Activated CD4-positive, alpha-beta T cell treated with anti-CD3 and anti-CD28 coated beads for 36 hours (primary cell): ENCODE measurements at places on chromosomes 12 and 14. TPM values are rescaled to one million over a fixed set of nuclear protein-coding genes. Genes with fewer than 3 reads are reported as not detected.
A peak's percentile ranks its signal among the peaks of the same experiment; 100 is the strongest.

Gene NANOG
- not detected for total RNA-seq

Gene IGF1
- not detected for total RNA-seq

Gene CCDC177
- total RNA-seq = not detected

Gene BMAL2
- 10.9 TPM for total RNA-seq

Gene NXPH4
- total RNA-seq = 0.41 TPM

Gene TAS2R9
- total RNA-seq = not detected

Gene SERPINA10
- not detected for total RNA-seq

Gene IL31
- total RNA-seq = 4.0 TPM

DNA sequence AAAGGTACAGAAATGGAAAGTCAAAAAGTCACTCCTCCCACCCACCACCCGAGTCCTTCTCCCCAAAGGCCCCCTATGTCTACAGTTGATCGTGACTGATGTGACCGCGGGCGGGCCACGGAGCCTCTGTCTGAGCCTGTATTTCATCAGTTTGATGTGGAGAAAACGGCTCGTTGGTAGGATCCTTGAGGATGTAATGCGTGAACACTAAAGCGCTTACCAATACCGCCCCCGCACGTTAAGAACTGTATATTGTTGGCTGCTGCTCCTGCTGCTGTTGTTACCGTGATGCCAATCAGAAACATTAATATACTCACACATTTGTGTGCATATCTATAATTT, 24.6 kb upstream of the UBC start:
- H3K27me3 ChIP-seq = no peaks in the 10 kb centered on the region
- no peak overlapping the region for H3K4me3 ChIP-seq
- no peaks in the 10 kb centered on the region for H3K36me3 ChIP-seq
- DNase-seq = peak; percentile 80

DNA sequence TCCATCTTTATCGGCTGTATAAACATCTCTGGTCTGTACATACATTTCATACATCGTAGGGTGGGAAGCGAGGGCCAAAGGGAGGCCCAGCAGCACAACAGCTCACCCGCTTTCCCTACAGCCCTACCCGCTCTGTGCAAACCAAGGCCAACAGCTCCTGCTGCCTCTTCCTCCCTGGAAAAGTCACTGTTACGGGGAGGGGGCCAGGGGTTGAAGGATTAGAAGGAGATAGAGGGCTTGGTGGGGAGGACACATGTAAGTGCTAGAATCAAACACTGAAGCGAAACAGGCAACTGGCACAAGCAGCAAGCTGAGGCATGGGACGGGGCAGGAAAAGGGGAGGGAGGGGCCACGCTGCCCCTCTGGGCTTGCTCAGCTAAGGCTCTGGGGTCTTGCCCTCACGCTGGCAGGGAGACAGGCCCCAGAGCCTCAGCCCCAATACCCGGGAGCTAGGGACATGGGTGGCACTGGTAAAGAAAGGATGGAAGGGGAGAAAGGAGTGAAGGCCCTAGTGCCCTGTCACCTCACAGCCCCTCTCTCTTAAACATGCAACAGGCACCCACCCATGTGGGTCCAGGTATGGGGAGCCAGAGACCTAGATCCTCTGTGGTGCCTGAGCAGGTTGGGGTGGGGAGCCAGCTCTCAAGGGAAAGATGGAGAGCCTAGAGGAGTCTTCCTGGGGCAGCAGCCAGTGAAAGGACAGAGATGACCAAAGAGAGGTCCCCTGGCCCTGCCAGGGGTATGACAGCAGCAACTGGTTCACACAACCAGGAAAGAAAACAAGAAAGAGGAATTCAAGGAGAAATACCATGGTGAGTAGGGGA, 14.4 kb downstream of the SPRYD3 start:
- DNase-seq = no peak
- peak overlapping the region; percentile 3 for H3K27ac ChIP-seq
- peaks cover 7% of the 10 kb centered on the region for H3K4me1 ChIP-seq
- peaks cover 20% of the 10 kb centered on the region for H3K36me3 ChIP-seq
- no peak overlapping the region for H3K4me3 ChIP-seq

GRCh38 chr12:108133482-108133881, 4.4 kb downstream of the WSCD2 start:
- no peak overlapping the region for H3K27ac ChIP-seq

- H3K27me3 ChIP-seq = no peaks in the 10 kb centered on the region
- H3K4me3 ChIP-seq = no peak overlapping the region
- no peak overlapping the region for H3K27ac ChIP-seq
- no peaks in the 10 kb centered on the region for H3K36me3 ChIP-seq
- no peak for DNase-seq
Measured at GRCh38 chr12:80589077-80589476, 118.4 kb upstream of the MYF6 start.

DNA sequence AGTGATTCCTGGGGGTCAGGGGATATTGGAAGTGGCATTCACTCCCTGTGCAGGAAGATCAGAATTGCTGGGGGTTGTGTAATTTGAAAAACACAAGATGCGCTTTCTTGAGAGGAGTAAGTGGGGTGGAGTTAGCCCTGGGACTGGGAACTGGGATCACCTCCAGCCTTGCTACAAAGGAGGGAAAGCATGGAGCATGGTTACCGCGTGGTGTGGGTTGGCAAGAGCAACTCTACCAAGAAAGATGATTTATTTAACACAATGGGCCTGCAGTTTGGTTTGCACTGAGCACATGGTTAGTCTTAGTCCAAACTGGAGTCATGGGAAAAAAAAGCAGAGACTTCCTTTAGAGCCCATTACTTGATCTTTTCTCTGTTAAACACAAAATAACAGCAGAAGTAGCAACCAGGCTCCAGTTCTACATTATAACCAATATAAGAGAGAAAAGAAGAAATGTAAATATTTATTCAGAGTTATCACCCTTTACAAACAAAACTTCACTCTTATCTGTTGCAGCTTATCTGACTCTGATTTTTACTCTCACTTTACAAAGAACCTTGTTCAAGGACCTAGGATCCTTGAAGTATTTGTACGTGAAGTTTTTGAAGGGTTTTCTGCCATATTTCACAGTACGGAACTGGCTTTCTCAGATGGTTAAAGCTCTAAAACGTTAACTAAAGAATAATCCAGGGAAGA, 2.1 kb upstream of the NIN start:
- H3K4me3 ChIP-seq = no peak overlapping the region
- H3K27ac ChIP-seq = no peak overlapping the region
- H3K36me3 ChIP-seq = peaks cover under 1% of the 10 kb centered on the region
- H3K4me1 ChIP-seq = peaks cover 47% of the 10 kb centered on the region

- no peaks in the 10 kb centered on the region for H3K27me3 ChIP-seq
- no peak within 1 kb of the TSS for H3K27ac ChIP-seq
- H3K36me3 ChIP-seq = peaks cover 3% of the 10 kb centered on the region
- H3K4me1 ChIP-seq = peaks cover 11% of the 10 kb centered on the region
- no peak for DNase-seq
Measured at GRCh38 chr12:102197789-102198188, at the start of gene PMCH. TSS of gene PMCH (minus strand) at chr12:102197833. CDS start at chr12:102197770, 63 bp downstream.

DNA sequence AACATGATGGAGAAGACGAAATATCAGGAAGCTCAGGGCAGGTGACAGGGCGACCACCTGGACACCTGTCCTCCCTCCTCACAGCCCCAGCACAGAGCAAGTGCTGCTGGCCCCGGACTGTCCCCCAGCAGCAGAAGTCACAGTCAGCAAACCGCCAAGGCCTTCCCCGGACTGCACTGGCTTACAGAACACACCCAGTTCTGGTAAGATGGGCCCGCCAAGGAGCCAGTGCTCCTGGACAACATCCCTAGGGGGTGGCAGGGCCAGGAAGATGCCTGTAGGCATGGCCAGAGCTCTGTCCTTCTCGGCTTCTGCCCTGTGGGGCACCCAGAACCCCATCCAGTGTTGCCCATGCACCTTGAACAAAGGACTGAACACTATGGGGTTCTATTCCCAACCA, 77.9 kb downstream of the BCL11B start:
- H3K4me3 ChIP-seq = peak overlapping the region; percentile 79
- peaks cover 69% of the 10 kb centered on the region for H3K36me3 ChIP-seq
- no peaks in the 10 kb centered on the region for H3K27me3 ChIP-seq
- DNase-seq = no peak

DNA sequence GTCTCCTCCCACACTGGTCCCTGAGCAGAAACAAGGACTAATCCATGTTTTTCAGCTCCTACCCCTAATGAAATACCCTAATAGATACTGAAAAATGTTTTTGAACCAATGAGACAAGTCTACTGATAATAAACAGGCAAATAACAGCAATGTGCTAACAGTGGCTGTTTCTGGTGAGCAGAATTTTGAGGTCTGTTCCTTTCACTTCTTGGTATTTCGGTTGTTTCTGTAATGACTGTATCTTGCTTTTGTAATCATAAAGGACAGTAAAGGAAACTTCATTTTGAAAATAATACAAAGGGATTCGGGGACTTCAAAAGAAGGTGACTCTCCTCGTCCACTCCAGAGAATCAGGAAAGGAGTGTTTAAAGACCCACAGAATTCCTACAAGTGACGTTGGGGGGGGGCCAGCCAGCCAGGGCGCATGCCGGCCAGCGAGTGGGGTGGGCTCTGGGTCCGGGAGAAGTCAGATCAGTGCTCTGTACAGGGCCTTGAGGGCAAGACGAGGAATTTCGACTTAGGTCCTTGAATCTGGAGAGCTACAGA, 1.1 kb upstream of the CD9 start:
- DNase-seq = no peak
- H3K4me1 ChIP-seq = peaks cover 18% of the 10 kb centered on the region
- H3K4me3 ChIP-seq = peak overlapping the region; percentile 11
- peaks cover 32% of the 10 kb centered on the region for H3K27me3 ChIP-seq

DNA sequence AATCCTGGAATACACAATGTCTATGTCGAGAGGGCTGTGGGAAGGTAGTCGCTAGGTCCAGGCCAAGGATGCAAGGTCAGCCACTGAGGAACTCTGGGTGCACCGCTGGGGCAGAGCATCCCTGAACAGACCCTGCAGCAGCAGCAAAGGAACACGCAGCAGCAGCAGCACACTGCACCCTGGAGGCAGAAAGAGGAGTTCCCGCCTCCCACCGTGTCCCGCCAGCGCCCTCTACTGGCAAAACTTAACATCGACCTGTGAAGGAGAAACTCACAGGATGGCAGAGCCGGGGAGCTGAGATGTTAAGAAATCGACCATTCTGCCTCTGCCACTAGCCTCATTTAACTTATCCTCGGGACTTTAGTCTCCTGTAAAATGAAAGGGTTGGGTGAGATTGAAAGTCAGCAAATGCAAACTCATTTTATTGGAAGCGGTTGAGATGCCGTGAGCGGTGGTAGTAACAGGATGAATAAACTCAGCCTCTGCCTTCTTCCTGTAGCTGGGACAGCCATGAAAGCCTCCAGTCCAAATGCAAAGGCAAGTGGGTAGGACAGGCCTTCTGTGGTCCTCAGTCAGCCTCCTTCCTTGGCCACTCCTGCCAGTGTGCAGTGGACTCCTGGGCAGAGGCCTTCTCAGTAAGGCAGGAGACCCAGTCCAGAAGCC, 45.6 kb downstream of the STAB2 start:
- no peaks in the 10 kb centered on the region for H3K27me3 ChIP-seq
- H3K36me3 ChIP-seq = no peaks in the 10 kb centered on the region
- H3K27ac ChIP-seq = no peak overlapping the region
- H3K4me1 ChIP-seq = no peaks in the 10 kb centered on the region

DNA sequence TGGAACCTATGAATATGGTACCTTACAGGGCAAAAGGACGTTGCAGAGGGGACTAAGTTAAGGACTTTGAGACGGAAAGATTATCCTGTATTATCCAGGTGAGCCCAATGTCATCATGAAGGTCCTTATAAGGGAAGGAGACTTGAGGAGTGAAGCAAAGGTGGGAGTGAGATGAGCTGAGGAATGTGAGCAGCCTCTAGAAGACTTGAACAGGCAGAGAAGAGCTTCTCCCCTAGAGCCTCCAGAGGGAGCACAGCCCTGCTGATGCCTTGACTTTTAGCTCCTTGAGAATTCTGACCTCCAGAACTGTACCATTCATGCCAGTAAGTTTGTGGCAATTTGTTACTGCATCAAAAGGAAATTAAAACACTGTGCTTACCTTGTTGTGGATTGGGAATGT, 41.8 kb upstream of the DCD start:
- no peak overlapping the region for H3K4me3 ChIP-seq
- H3K27me3 ChIP-seq = peaks cover 41% of the 10 kb centered on the region

DNA sequence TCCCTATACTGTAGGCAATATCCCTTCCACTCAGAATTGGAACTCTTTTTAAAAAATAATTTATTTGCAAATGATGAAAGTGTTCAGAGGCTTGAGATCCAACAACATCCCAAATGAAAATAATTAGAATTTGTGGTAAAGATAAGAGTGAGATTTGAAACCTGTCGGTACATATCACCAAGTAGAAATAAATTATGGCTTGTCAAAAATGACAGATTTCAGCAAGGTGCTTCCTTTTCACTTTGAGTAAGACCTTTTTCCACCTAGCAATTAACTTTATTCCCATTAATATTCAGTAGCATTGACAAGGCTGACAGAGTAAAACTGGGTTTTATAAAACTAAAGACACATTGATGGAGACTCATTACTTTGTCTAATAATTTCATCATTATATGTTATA, 107.7 kb upstream of the PRKD1 start:
- no peaks in the 10 kb centered on the region for H3K4me1 ChIP-seq
- H3K36me3 ChIP-seq = no peaks in the 10 kb centered on the region
- DNase-seq = no peak
- no peaks in the 10 kb centered on the region for H3K27me3 ChIP-seq
- H3K4me3 ChIP-seq = no peak overlapping the region
- H3K27ac ChIP-seq = no peak overlapping the region

GRCh38 chr12:91009319-91009950, 4.7 kb upstream of the EPYC start:
- H3K4me3 ChIP-seq = no peak overlapping the region
- H3K27ac ChIP-seq = no peak overlapping the region
- no peaks in the 10 kb centered on the region for H3K36me3 ChIP-seq
- DNase-seq = no peak
- peaks cover 15% of the 10 kb centered on the region for H3K27me3 ChIP-seq
- peaks cover 11% of the 10 kb centered on the region for H3K4me1 ChIP-seq

GRCh38 chr12:128783129-128783574, 40.6 kb downstream of the SLC15A4 start:
- H3K36me3 ChIP-seq = no peaks in the 10 kb centered on the region
- peaks cover 12% of the 10 kb centered on the region for H3K4me1 ChIP-seq

DNA sequence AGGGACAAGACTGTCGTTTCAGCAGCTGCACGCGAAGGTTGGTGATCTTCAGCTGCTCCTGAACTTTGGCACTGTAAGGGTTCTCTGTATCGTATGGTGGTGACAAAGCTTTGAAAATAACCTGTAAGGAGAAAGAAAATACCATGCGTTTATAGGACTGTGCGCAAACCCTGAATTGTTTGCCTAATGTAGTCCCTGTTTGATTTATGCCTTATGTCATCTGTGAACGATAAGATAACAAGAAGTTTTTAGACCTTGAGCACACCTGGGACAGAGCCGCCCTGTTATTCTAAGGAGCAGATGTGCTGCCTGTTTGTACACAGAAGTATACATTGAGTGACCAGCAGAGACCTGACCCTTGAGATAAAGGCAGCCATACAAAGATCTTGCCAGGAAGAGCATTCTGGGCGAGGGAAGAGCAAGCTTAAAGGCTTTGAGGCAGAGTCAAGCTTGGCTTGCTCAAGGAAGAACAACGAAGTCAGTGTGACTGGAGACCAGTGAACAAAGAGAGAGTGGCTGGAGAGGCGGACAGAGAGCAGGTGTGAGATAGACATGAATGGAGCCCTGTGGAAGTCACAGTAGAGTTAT, 52.4 kb downstream of the NTN4 start:
- H3K4me3 ChIP-seq = no peak overlapping the region
- no peak overlapping the region for H3K27ac ChIP-seq
- peaks cover 5% of the 10 kb centered on the region for H3K27me3 ChIP-seq
- H3K4me1 ChIP-seq = no peaks in the 10 kb centered on the region

- DNase-seq = no peak
- no peaks in the 10 kb centered on the region for H3K36me3 ChIP-seq
- H3K4me1 ChIP-seq = no peaks in the 10 kb centered on the region
- no peaks in the 10 kb centered on the region for H3K27me3 ChIP-seq
- H3K27ac ChIP-seq = no peak overlapping the region
Measured at GRCh38 chr12:63857771-63858670, 13.5 kb downstream of the SRGAP1 start.
